Tibial artery (tissue), 4 donors: ENCODE measurements at places on chromosomes 4 and X.

- DNase-seq: no peak
These were observed 113.0 kb downstream of the DHRSX start for GRCh38 chrX:2387614-2388239.

GRCh38 chr4:141630854-141631253 is 5.5 kb upstream of the IL15 start:
- no peak for DNase-seq

GRCh38 chr4:170008371-170008770 is 17.8 kb downstream of the MFAP3L start:
- no peak for DNase-seq

DNA sequence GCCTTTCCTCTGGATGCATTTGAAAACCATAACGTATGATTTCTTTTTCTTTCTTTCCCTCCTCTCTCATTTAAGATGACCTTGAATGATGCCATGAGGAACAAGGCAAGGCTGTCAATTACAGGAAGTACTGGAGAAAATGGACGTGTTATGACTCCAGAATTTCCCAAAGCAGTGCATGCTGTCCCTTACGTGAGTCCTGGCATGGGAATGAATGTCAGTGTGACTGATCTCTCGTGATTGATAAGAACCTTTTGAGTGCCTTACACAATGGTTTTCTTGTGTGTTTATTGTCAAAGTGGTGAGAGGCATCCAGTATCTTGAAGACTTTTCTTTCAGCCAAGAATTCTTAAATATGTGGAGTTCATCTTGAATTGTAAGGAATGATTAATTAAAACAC is 142.8 kb downstream of the GRIA2 start:
- no peak for DNase-seq

- DNase-seq: no peak
These were observed 736.5 kb upstream of the FTHL17 start for GRCh38 chrX:31808357-31808756.
